ENCODE measurements at places on chromosomes 1 and 21. TPM values are rescaled to one million over a fixed set of nuclear protein-coding genes. Genes with fewer than 3 reads are reported as not detected.

The AIM2 gene
- total RNA-seq = 0.80 TPM

The CBR1 gene
- total RNA-seq = 200 TPM

The OR2L2 gene
- 0.17 TPM for total RNA-seq

The ZNF362 gene
- 45.0 TPM for total RNA-seq

The SLC30A1 gene
- total RNA-seq = 22.0 TPM

The KCNK1 gene
- total RNA-seq = 9.7 TPM

The LPAR3 gene
- 131 TPM for total RNA-seq

The DCDC2B gene
- total RNA-seq = not detected

The MIXL1 gene
- total RNA-seq = 1.1 TPM

The CFHR5 gene
- total RNA-seq = not detected
